ENCODE measurements at places on chromosomes 4 and X.

GRCh38 chr4:89048906-89049601 lies 7.9 kb downstream of the FAM13A start:
- no peak for DNase-seq

GRCh38 chr4:41060352-41061334 lies 153.7 kb downstream of the APBB2 start:
- no peak for DNase-seq

GRCh38 chr4:54402880-54403480 lies 173.9 kb downstream of the PDGFRA start:
- DNase-seq, result no peak

DNA sequence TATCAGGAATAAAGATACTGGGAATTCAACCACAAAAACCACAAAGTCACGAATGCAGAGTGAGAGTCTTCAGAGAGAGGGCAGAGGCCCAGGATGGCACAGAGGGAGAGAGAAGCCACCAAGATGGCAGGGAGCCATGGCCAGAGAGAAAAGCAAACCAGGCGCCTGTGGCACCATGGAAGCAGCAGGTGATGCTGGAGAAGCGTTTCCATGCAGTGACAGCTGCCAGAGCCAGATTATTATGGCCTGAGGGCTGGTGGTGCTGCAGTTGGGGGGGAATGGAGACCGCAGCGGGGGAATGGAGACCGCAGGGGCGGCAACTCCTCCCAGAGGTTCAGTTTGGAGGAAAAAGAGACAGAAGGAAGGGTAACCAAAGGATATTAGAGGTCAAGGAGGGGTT lies 5.8 kb downstream of the TAFAZZIN start:
- DNase-seq, result no peak

- no peak for DNase-seq
Observed at GRCh38 chr4:56050625-56051024, 101.9 kb downstream of the CEP135 start.

DNA sequence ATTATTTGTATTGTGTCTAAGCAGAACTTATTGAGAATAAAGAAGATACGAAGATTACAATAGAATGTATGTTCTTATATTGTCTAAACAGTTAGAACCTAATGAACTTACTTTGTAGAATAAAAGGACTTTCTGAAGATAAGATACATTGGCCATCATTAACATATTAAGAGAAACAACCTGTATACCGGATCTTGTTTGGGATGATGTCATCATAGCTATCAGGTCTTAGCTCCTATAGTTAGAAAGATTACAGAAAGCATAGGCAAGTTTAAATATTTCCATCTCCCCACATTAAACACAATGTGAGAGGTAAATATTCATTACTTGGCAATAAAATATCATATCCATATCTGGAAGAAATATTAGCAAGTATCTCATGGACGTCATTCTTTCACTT lies 282.3 kb downstream of the PACRGL start:
- no peak for DNase-seq
